ENCODE measurements at places on chromosomes 3 and 15. TPM values are rescaled to one million over a fixed set of nuclear protein-coding genes. Genes with fewer than 3 reads are reported as not detected.

Gene ANKRD34C
- not detected for total RNA-seq

Gene RNF7
- 29.1 TPM for total RNA-seq

Gene SPG21
- 106 TPM for total RNA-seq

Gene GABRG3
- total RNA-seq: not detected

Gene PLSCR5
- not detected for total RNA-seq

Gene ROPN1
- not detected for total RNA-seq

Gene ARPP21
- total RNA-seq: not detected

Gene IL17RD
- 8.9 TPM for total RNA-seq

Gene VILL
- total RNA-seq: 8.0 TPM

Gene SLC22A13
- 1.2 TPM for total RNA-seq

Gene TYRO3
- total RNA-seq: 18.0 TPM

Gene PLCH1
- total RNA-seq: 0.17 TPM

Gene CISH
- total RNA-seq: 0.73 TPM

Gene SNURF
- total RNA-seq: 14.0 TPM

Gene CYP11A1
- total RNA-seq: 1.0 TPM

Gene TMEM158
- 82.2 TPM for total RNA-seq

Gene GXYLT2
- total RNA-seq: 26.0 TPM

Gene PTX3
- 266 TPM for total RNA-seq

Gene TRH
- total RNA-seq: not detected

Gene CMTM8
- total RNA-seq: 0.17 TPM

Gene AEN
- 42.6 TPM for total RNA-seq

Gene ZNF620
- 1.0 TPM for total RNA-seq

Gene PPP1R14D
- not detected for total RNA-seq

Gene OIP5
- 1.5 TPM for total RNA-seq

Gene TUSC7
- not detected for total RNA-seq

Gene ECE2
- total RNA-seq: under 0.01 TPM

Gene FBXW12
- total RNA-seq: 0.15 TPM

Gene NR2E3
- total RNA-seq: not detected

Gene CHRM5
- under 0.01 TPM for total RNA-seq

Gene DCLK3
- not detected for total RNA-seq

Gene ALDH1L1
- total RNA-seq: not detected

Gene GOLGA8N
- total RNA-seq: 5.2 TPM

Gene DNAH12
- total RNA-seq: under 0.01 TPM

Gene AHSG
- not detected for total RNA-seq

Gene SPESP1
- total RNA-seq: 7.8 TPM

Gene C3orf85
- total RNA-seq: not detected

Gene SI
- not detected for total RNA-seq

Gene UBE2Q2
- total RNA-seq: 68.1 TPM

Gene EFCC1
- total RNA-seq: not detected
